ENCODE measurements at places on chromosomes 7 and 10.

DNA sequence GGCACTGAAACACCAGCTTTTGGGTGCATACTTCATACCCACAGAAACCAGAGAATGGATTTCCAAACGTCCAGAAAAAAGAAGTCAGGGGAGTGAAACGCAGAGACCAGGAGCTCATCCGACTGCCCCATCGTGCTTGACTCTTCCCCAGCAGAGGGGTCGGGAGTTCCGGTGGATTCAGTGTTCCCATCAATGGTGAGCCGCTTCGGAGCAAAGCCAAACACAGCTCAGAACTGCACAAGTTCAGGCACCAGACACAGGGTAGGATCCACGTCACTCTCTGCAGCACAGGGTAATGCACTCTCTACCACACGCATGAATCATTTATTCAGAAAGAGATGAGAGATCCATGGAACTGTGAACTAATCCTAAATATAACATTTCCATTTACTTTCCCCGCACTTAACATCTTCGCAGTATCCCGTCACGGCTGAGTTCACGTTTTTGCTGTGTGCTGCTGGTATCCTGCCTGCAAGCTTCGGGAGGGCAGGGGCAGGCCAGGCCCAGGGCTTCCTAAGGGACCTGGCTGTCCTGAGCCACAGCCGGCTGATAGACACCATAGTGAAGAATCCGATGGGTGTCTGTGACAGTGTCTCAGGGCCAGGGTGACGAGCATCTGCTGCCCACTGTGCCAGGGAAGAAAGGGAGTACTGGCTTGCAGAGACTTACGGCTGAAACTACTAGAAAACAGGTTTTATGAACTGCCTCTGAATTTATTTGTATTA is 545.3 kb downstream of the PTPRN2 start:
- DNase-seq: no peak

GRCh38 chr7:5692112-5692844 is 89.2 kb downstream of the RNF216 start:
- no peak for DNase-seq

DNA sequence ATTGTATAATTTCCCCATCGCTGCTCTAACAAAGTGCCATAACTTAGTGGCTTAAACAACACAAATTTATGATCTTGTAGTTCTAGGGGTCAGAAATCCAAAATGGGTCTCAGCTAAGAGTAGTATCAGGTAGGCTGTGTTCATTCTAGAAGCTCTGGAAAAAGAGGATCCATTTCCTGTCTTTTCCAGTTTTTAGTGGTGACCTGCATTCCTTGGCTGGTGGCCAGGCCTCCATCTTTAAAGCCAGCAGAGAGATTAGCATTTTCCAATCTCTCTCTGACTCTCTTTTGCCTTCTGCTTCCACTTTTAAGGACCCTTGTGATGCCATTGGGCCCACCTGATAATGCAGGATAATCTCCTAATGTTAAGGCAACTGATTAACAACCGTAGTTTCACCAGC is 41.0 kb upstream of the C10orf120 start:
- DNase-seq: no peak

- DNase-seq: peak; percentile 74
Observed at GRCh38 chr10:29681676-29682448, 47.1 kb upstream of the SVIL start.

DNA sequence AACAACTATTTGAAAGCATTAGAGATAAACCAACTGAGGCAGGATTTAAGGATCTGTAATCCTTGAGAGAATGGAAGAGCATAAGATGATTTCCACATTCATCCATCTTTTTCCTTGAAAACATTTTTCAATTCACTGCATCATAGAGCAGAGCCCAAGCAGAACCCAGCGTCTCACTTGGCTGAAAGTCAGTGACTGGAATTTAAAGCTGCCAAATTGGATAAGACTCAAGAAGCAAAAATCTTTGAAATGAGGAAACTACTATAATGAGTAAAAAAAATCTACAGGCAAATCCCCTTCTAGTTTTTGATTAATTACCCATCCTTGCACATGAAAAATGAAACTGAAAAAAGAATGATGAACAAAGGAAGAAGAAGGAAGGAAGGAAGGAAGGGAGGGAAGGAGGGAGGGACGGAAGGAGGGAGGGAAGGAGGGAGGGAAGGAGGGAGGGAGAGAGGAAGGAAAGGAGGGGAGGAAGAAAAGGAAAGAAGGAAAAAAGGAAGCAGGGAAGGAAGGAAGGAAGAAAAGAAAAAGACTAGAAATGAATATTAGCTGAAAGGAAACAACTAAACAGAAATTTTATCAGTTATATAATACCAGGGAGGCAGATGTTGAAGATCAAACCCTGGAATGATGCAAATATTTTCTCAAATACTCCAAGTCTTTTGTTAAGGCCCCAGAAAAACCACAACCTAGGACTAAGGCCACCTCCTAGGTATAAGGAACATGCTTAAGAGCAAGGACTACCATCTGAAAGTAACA is 336.3 kb upstream of the MAGI2 start:
- DNase-seq: no peak

DNA sequence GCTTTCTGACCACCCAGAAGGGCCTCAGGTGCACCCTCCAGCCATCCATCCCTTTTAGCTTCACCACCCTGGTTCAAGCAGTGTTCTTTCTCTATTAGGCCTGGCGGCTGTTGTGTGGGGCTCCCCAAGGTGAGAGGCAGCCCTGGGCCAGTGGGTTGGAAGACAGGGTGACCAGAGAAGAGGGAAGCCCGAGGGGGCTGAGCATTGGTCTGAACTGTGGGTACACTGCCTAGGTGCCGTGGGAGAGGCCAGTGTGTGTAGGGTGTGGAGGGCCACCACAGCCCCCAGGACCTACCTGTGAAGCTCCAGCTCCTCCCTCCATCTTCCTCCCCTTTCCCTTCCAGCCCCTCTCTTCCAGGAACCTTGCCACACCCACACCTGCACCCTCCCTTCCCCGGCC is 9.1 kb upstream of the MTPAP start:
- no peak for DNase-seq

- DNase-seq: no peak
Observed at GRCh38 chr10:70779511-70780369, 5.4 kb downstream of the TBATA start.

DNA sequence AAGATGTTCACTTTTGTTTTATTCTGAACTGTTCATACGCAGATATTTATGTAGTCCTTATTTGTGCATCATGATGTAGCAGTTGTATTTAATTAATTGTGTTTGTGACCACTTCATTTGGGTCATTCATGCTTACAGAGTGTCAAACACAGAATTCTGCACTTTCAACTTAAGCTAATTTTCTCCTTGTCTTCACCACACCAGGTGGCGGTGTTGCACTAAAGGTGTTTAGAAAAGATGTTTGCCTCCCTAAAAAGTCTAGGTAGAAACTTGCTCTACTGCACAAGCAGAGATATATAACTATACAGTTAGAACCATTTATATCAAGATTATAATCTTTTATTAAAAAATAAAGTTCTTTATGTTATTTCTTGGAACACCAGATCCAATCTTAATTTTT is 1.3 kb upstream of the TAS2R38 start:
- no peak for DNase-seq

DNA sequence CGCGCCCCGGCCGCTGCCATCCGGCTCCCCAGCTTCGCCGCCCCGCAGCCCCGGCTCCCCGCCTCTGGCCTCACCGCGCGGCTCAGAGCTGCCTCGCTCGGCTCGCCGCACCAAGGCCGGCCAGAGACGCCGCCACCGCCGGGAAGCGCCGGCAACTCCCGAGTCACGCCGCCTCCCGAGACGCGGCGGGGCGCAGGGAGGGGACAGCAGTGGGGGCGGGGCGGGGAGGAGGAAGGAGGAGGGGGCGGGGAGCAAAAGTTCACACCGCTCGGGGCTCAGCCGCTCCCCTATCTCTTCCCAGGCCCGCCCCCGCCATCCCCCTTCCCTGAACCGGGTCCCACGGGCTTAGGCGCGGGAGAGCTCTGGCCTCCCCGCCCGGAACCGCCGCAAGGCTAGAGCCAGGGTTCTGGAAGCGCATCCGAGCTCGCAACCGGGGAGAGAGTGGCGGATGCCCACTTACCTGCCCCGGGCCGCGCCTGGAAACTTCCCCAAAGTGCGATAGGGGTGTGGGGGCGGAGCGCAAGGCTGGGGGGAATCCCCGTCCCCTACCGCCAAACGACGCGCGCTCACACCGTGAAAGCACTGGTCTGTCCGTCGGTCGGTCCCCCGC is 1.0 kb downstream of the CHST15 start:
- no peak for DNase-seq

DNA sequence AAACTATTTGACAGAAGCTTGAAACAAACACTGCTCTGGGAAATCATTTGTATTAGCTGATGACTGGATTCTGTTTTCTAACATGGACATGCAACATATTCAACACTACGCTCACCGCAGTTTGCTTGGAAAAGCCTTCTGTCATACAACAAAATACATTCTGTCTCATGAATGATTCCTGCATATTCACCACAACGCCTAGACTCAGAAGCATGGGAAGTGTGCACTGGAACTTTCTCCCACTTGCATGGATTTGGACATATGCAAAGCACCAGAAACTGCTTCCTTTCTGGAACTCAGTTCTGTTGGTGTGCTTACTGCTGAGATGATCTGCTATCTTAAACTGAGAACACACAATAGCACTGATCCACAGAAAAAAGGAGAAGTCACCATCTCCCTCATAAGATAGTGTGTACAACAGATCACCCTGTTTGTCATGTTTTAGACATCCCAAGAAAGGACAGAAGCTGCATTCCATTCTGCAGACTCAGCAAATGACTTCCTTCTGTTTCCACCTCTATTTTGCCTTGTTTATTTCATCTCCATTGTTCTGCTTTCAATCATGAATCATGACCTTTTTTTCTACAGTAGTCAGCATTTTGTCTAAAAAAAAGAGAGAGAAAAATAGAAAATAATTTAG is 115.8 kb downstream of the HTR7 start:
- no peak for DNase-seq

DNA sequence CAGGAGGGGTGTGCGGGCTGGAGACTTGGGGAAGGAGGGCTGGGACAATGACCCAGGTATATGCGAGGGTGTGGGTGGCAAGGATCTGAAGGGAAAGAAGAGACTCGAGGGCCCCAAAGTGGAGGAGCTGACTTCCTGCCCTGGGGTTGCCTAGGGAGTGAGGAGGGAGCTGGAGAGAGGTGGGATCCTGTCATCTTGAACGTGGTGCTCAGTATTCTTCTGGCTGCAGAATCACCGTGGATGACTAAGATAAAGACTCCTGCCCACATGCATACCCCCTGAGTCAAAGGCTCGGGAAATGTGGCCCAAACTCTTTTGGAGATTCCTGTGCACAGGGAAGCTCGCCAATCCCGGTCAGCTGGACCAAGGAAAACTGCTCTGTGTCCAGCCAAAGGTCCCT is 31.2 kb downstream of the COL17A1 start:
- DNase-seq: no peak

GRCh38 chr10:122141821-122142640 is 129.1 kb upstream of the BTBD16 start:
- DNase-seq: no peak

GRCh38 chr10:15313047-15313446 is 58.0 kb downstream of the FAM171A1 start:
- DNase-seq: no peak

GRCh38 chr10:91758303-91759146 is 39.7 kb upstream of the TNKS2 start:
- DNase-seq: no peak

DNA sequence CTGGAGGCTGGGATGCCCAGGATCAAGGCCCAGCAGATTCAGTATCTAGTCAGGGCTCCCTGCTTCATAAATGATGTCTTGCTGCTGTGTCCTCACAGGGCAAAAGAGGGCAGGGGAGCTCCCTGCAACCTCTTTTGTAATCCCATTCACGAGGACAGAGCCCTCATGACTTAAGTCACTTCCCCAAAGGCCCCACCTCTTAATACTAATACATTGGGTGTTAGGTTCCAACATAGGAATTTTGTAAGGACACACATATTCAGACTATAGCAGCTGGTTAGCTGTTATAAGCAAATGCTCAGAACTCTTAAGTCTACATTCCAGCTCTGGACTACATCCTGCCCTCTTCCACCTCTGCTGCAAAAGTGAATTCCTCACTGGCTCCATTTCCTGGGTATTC is 63.0 kb downstream of the VOPP1 start:
- no peak for DNase-seq

GRCh38 chr7:28020302-28020940 is 160.2 kb downstream of the JAZF1 start:
- DNase-seq: peak; percentile 37

GRCh38 chr7:141534757-141535737 is 16.2 kb upstream of the AGK start:
- DNase-seq: no peak
